NCI-H1092 (cell line): ENCODE measurements at places on chromosomes 4 and X.

DNA sequence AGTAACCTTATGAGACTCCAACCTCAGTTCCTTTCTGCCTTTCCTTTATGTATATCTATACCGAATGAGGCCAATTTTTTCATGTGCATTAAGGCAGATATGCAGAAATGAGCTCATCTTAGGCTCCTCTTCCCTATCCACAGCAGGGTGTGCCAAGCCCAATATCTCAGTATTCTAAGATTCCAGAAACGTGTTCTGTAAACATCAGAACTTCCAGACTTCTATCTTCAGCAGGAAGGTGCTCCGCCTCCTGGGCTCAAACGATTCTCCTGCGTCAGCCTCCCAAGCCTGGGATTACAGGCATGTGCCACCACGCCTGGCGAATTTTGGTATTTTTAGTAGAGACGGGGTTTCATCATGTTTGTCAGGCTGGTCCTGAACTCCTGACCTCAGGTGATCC is 31.0 kb upstream of the CCNG2 start:
- DNase-seq: no peak

DNA sequence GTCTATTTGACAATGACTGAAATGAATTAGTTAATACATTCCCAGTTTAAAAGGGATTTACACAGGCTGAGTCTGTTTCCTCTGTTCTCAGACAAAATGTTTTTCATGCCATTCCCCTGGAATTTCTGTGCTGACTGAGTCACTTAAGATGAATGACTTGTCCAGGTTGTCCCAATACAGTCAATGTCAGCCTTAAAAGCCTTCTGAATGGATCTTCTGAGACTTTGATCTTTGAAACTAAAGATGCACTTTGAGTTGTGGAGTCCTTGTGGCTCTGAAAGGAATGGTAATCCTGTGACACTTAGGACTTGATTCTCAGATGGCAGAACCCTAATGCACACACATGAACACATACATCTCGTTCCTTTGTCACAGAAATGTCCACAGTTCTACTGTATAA is 622.2 kb upstream of the GRID2 start:
- DNase-seq: no peak

- DNase-seq: no peak
These were observed 75.8 kb upstream of the PCDH18 start for GRCh38 chr4:137608085-137608484.

- no peak for DNase-seq
These were observed 24.8 kb downstream of the HOPX start for GRCh38 chr4:56656346-56656643.
